CD8-positive, alpha-beta memory T cell (primary cell): ENCODE measurements at places on chromosomes 1 and 21.

DNA sequence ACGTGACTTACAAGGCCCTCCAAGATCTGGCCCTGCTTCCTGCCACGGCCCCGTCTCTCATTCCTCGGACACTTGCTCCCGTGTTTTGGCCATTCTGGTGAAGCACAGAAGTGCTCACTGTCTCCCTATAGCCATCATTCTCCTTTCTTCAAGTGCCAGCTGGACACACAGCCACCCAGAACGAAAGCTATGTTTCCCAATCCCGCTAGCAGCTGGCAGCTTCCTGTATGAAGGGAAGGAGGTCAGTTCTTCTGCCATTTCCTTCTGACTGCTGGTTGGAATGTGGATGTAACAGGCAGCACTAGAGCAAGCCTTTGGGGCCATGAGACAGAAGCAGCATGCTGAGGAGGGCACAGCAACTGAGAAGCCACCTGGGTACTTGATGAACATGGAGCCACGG is 82.8 kb downstream of the TGFBR3 start:
- DNase-seq, result no peak

GRCh38 chr21:41283211-41283818 is 33.3 kb upstream of the FAM3B start:
- peak; percentile 60 for DNase-seq

- no peak for DNase-seq
These were observed 8.8 kb upstream of the FABP3 start for GRCh38 chr1:31381394-31382294.

DNA sequence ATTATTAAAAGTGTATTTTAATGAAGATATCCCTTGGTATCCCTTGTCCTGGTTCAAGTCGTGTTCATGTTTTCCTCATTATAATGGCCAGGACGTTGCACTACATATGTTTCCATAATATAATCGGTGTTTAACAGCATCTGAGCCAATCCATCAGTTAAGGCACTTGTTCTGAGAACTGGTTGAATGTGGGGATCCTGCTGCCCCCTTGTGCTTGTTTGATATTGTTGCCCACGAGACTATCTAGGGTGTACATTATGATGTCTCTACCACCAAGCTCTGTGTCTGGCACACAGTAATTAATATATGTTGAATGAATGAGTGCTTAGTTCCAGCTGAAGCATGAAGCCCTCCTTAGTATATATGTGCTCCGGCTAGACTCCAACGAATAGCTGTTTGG is 193.0 kb downstream of the CACNA1E start:
- no peak for DNase-seq

DNA sequence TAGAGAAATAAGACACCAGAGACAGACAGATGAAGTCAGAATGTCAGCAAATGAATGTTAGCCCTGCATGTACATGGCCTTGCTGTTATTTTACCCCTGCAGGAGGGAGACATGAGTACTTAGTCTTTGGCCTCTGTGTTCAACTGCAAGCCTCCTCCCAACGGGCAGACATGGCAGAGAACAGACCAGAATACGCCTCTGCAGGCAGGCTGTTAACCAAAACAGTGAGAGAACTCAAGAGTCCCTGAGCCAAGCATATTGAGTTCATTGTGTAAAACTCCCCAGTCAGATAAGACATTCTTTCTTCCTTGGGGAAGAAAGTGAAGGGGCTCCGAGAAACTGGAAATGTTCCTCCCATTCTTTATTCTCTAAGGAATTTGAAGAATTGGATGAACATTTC is 150.9 kb downstream of the PHTF1 start:
- no peak for DNase-seq

- DNase-seq, result peak; percentile 40
These were observed 66.9 kb downstream of the GNG12 start for GRCh38 chr1:67766141-67766978.

GRCh38 chr1:160637821-160638539 is 8.9 kb downstream of the SLAMF1 start:
- DNase-seq, result peak; percentile 79

DNA sequence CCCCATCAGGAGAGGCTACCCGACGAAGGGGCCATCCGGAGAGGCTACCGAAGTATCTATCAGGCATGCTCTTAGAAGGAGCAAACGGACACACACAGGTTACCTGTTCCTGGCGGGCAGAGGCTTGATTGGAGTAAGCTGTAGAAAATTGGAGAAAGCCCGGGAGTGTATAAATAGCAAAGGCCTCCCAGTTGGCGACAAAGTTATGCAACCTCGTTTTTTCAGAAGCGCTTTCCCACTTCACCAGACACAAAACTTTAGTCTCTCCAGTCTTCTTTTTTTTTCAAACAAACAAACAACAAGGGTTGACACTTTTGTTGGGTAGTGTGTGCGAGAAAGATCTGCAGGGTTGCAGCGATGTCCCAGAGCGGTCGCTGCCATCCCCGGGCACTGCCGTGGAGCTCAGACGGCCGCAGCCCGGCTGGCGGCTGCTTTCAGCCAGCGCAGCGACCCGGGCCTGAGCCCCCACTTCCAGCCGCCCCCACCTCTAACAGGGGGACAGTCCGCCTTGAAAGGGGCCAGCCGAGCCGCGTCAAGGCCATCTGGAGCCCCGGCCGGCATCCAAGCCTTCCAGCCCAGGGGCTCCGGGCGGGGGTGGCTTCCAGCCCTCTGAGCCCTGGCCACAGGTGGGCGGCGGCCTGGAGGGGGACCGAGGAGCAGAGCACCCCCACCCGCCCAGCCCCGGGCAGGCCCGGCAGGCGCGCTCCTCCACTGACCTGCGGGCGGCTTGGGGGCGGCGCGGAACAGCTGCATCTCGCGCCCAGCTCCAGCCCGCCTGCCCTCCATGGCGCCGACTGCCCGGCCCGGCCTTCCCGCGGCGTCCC is 616 bp downstream of the MCOLN3 start:
- no peak for DNase-seq

DNA sequence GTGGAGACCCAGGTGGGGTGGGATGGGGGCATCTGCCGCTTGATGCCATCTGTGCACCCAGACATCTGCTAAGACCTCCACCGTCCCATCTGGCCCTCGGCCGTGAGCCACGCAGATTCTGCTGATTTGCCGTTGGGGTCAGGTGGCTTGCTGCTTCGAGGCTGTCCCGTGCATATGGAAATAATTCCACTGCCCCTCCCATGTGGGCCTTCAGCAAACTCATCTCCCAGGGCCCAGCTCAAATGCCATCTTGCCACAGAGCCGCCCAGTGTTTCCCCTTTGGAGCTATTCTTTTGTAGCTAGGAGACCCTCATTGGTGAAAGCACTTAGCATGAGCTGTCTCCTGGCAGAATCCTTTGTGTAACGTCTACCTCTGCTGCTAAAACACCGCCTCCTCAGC is 99.8 kb downstream of the KAZN start:
- no peak for DNase-seq

GRCh38 chr1:67174716-67175284 is 8.5 kb downstream of the IL23R start:
- no peak for DNase-seq

- no peak for DNase-seq
These were observed 16.0 kb downstream of the HAO2 start for GRCh38 chr1:119384591-119384990.

DNA sequence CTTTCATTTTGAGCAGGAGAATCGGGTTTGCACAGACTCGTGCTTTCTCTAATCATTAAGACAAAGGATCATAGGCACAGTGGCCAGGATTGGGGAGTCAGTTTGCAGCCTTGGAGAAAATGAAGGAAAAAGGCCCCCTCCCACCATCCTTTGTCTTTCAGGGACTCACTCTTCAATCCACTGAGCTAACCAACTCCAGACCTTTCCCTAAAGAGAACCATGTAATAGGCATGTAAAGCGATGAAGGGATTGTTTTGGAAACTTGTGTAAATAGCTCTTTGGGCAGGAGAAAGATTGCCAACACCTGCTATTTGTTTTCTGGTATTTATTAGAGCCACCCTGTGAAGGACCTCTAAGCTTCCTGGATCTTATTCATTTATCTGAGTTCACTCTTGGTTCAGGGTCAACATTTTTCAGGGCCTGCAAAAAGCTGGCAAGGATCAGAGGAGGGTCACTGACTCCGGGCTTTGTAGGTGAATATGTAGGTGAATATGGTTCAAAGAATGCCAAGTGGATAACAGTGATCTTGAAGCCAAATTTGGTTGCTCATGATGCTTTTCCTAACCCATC is 192.6 kb upstream of the FGGY start:
- no peak for DNase-seq

GRCh38 chr1:75980972-75981897 is 49.0 kb upstream of the ASB17 start:
- DNase-seq, result no peak

- no peak for DNase-seq
These were observed 9.3 kb downstream of the IRF2BP2 start for GRCh38 chr1:234600418-234601281.
